ENCODE measurements at places on chromosomes 5 and 9.
A peak's percentile ranks its signal among the peaks of the same experiment; 100 is the strongest.

DNA sequence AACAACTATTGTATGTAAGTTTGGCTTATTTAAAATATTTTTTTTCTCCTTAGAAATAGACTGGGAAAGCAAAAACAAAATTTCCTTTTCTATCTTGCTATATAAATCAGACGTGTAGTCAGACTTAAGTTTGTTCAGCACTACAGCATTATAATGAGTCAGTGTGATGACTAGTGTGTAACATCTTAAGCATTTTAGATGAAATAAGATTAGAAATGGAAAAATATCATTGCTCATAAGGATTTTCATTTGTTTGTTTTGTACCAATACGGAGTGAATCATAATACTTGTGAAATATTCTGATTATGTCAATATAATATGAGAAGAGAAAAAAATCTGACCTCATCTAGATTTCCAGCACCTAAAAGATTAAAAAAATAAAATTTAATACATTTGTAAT is 64.7 kb upstream of the RICTOR start:
- DNase-seq = no peak

GRCh38 chr5:41835645-41836044 is 34.6 kb downstream of the OXCT1 start:
- DNase-seq = peak; percentile 3

DNA sequence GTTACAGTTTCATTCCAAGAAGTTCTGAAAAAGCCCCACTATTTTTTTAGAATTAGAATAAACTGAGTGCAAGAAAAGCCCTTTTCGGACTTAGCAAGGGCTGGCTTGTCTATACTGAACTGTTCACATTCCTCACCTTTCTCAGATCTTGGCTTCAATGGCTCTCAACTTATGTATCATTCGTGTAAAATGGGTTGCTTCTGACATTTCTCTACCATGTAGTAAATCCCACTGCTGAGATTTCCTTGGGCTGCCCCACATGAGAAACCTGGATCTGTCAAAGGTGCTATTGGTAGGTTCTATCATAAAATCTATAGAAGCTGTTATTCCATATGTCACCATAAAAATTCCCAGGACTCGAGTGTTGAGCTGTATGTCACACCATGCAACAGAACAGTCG is 454.3 kb downstream of the CTNND2 start:
- DNase-seq = no peak

GRCh38 chr9:125343518-125344275 is 82.1 kb downstream of the GAPVD1 start:
- no peak for DNase-seq

- DNase-seq = no peak
These were observed 13.8 kb upstream of the ANGPTL2 start for GRCh38 chr9:127136081-127136879.

DNA sequence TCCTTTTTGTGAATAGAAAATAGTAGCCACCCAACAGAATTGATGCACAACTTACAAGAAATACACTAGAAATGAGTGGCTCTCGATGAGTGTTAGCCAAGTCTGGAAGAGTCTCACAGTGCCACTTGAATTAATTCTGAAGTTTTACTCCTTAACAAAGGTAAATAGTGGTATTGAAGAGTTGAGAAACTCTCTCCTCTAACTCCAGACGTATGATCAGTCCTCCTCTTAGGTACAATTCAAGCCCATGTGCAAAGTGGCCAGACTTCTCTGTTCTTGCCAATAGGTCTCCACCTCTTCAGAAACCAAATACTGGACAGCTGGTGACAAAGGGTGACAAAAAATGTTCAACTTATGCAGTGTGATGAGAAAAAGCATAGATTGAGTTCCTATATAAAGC is 38.5 kb upstream of the ADAMTS16 start:
- no peak for DNase-seq

DNA sequence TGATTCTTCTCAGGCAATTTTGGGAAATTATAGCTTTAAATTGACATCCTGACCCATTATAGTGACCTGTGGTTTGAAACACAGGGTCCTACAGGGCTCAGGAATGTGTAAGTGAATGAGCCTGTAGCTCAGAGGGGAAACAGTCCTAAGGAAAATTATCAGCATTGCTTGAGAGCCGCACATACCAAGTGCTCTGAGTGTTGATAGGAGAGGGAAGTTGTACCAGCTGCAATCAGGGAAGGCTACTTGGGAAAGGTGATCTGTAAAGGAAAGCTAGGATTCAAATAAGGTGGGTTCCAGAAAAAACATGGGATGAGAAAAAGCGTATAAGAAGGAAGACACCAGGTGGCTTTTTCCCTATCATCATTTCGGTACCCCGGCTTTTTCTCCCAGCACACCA is 4.4 kb upstream of the SLC25A51 start:
- DNase-seq = no peak

GRCh38 chr5:115322729-115323128 is 26.3 kb upstream of the CCDC112 start:
- no peak for DNase-seq
